ENCODE measurements at places on chromosomes 4 and X.

GRCh38 chrX:154097589-154098541 lies at the start of gene MECP2:
Gene MECP2, minus strand, starts transcription at chrX:154097717.
- peak; percentile 87 for DNase-seq

GRCh38 chr4:7195546-7196287 lies 3.4 kb downstream of the SORCS2 start:
- DNase-seq = no peak

DNA sequence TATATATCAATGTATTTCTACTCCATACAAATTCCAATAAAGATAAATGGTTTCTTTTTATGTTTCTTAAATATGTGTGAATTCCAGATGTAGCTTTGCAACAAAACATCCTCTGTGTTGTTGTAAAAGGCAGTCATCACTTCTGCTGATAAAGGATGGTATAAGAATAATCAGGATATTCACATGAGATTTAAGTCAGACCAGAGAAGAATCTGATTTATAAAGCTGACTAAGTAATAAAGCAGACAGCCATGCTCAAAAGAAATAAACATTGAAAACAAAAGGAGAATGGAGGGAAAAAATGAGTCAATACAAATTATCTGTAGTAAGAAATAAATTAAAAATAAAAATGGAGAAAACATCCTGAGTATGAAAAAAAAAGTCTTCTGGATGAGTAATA lies 27.0 kb upstream of the SLC7A11 start:
- DNase-seq = no peak

GRCh38 chrX:138917781-138918180 lies 206.3 kb upstream of the FGF13 start:
- no peak for DNase-seq

DNA sequence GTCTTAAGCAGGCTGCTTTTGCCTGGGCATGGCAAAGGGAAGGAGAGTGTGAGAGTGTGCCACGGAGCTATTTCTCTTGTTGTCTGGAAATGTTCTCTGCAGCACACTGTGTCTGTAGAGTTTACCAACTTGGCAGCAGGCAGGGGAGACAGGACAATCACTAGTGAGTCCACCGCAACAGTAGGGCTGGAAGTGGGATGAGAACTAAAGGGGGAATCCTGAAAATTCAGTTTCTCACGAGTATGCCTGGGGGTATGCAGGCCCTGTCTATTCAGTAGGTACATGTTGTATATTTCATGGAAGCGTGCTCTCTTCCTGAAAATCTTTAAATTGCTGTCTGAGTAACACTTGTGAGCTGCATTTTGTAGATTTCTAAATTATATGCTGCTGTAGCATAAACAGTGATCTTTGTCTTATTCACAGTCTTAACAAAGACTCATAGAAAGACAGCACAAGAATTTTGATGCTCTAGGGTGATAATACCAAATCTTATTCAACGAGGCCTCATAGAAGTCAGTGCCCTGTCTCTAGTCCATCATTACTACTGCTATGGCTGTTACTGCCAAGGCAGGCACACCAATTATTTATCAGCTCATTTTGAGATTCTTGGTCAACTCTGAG lies 200.4 kb upstream of the LEF1 start:
- DNase-seq = no peak
